ENCODE measurements at places on chromosomes 11 and 22.
A peak's percentile ranks its signal among the peaks of the same experiment; 100 is the strongest.

DNA sequence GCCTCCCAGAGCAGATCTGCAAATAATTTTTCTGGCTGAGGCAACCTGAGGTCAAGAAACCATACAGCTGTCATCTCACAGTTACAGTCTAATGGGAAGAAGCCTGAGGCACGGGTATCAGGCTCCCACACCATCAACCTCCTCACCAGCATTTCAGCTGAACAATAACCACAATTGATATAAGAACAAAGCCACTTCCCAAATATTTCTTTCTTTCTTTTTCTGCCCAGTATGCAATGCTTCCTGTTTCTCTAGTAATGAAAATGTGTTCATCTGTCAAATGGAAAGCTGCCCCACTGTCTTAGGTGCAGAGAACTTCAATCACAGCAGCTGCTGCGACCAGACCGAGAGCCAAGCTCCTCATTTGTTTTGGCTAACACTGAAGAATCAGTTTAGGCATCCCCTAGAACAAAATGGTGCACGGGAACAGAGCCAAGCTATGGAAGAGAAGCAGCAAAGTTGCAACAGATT is 108.4 kb downstream of the BLID start:
- DNase-seq: no peak

GRCh38 chr22:22682807-22683667 is 38.6 kb downstream of the GGTLC2 start:
- no peak for DNase-seq

DNA sequence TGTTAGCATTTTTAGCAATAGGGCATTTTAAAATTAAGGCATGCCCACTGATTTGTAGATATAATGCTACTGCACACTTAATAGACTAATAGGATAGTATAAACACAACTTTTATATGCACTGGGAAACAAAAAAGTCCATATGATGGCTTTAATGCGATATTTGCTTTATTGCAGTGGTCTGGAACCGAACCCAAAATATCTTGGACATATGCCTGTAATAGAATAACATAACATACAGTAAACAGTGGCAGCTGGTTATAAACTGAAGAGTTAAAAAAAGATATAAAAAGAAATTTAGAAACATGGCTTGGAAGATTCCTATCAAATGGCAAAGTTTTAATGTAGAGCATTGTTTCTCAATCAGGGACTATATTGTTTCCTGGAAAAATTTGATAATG is 111.9 kb downstream of the KIF18A start:
- no peak for DNase-seq

DNA sequence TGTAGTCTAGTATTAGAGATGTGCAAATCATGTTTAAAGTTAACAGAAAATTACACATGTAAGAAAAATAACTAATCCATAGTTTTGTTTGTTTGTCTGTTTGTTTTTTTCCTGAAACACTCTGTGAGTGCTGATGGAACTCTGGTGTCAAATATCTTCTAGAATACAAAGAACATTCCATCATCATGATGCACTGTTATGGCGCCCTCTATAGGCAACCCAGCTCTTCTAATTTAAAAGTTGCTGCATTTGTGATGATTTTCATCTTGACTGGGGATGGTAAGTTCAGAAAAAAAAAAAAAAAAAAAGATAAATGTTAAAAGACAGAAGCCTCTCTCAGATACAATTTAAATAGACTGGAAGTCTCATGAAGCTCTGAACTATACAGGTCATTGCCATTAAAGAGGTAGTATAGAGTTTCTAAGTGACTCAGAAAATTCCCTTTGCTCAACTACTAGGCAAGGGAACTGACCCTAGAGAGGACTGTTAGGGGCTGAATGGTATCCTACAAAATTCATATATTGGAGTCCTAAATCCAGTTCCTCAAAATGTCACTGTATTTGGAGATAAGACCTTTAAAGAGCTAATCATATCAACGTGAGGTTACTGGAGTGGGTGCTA is 597.2 kb upstream of the ANO3 start:
- peak; percentile 11 for DNase-seq

GRCh38 chr11:118845369-118845768 is 38.3 kb upstream of the CXCR5 start:
- DNase-seq: peak; percentile 51

DNA sequence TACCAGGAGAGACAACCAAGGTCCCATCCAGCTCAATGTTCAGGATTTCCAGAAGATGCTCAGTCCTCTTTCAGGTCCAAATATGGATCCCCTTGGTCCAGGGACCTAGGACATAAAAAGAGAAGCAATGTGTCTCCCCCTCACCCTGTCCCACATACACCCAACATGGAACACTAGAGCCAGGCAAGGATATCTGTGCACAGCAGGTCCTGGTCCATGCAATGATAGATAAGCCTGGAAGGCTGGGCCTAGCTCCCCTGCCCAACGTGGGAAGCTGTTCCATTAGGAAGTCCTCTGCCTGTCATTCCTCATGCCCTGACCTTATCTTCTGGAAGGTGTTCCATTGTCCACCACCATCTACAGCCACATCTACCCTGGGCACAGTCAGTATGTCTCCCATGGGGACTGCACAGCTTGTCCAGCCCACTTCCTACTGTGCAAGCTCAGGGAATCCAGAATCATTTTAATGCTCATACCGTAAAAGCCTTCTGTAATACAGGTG is 1434.8 kb downstream of the TBC1D22A start:
- DNase-seq: no peak
